Karpas-422 (cell line): ENCODE measurements at places on chromosomes 5 and 9. TPM values are rescaled to one million over a fixed set of nuclear protein-coding genes. Genes with fewer than 3 reads are reported as not detected.

- DNase-seq: no peak
- H3K27ac ChIP-seq: no peak overlapping the region
- no peak overlapping the region for H3K4me3 ChIP-seq
- H3K36me3 ChIP-seq: no peaks in the 10 kb centered on the region
Observed at GRCh38 chr5:10536511-10536910, 27.4 kb upstream of the ANKRD33B start.

DNA sequence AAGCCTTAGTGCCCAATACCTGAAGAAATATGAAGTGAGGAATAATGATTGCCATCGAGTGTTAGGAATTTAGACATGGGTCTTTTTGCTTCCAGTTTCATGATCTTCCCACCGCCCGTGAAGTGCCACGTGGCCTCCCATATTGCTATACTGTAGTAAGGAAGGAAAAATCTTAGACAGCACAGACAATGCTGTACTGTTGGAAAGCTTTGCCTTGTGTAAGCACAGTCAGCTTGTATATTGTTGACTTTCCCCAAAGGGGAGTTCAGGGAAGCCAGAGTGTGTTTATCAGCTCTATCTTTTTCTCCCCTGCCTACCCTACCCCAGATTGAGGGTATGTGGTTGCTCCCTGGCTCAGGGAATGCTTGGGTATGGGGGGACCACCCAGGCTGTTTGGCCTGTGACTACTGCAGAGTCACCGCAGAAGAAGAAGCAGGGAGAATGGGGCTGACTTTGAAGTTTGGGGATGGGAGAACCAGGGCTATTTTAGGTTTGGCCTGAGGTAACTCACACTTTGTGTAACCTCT, 161.8 kb upstream of the MEF2C start:
- H3K27me3 ChIP-seq: no peaks in the 10 kb centered on the region
- no peak overlapping the region for H3K27ac ChIP-seq
- H3K36me3 ChIP-seq: no peaks in the 10 kb centered on the region
- no peak for DNase-seq

DNA sequence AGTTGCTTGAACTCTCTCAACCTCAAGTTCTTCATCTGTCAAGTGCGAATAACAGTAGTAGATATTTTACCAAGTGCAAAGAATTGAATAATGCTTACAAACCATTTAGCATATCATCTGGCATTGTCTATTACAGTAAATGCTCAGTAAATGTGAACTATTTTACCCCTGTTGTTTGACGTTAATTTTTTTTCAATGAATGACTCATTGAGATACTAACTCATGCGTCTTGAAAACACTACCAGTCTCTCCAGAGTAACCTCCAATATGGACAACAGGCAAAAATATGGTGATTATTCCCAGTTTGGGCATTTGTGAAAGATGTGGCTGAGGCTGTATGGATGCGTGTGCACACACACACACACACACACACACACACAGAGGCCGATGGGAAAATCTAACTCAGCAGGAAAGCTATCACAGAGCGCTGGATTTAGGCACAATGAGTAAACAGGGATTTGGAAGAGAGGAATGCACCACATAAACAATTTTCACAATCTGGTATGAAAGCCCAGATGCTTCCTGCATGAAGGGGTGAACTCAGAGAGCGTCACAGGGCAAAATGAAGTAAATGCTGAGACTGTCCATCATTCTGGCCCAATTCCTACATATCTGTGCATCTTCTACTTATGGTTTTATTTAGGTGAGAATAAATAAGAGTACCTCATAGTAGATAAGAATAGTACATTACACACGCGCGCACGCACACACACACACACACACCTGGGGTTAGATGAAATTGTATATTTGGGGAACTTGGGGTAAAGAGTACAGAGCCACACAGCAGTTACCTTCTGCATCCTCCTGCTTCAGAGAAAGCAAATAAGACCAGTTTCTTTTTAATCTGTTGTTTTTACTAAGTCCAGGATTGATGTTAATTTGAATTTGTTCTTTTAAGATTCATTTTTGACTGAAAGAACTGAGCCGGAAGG, 128.7 kb downstream of the PALM2AKAP2 start:
- no peak overlapping the region for H3K4me3 ChIP-seq
- H3K27ac ChIP-seq: no peak overlapping the region
- H3K36me3 ChIP-seq: no peaks in the 10 kb centered on the region

DNA sequence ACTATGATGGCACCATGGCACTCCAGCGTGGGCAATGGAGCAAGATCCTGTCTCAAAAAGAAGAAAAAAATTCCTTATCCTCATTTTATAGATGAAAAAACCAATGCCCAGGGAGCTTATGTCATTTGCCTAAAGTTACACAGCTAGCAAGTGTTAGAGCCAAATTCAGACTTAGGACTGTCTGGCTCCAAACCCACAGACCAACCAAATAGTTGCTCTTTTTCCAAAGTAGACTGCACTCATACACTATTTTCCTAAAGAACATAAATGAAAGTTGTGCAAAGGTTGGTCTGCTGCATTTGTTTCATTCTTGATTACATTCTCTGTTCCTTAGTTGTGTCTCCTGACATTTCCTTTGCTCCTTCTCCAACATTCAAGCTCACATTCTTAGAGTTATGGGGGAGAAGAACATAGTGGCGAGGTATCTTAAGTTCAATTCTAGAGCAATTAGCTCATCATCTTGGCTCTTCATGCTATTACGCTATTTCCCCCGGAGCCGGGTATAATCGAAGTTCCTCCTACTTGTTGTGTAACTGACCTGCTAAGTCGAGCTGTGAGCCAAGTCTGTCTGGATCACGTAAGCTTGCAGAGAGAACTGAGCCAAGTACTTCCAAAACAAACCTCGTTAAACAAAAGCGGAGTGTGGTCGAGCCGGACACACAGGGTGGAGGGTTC, 138.3 kb downstream of the RFK start:
- no peaks in the 10 kb centered on the region for H3K36me3 ChIP-seq
- DNase-seq: no peak
- no peaks in the 10 kb centered on the region for H3K27me3 ChIP-seq
- H3K4me3 ChIP-seq: no peak overlapping the region
- H3K27ac ChIP-seq: no peak overlapping the region
- H3K4me1 ChIP-seq: no peaks in the 10 kb centered on the region

Gene PCDHA11
- not detected in 2 replicates for total RNA-seq

DNA sequence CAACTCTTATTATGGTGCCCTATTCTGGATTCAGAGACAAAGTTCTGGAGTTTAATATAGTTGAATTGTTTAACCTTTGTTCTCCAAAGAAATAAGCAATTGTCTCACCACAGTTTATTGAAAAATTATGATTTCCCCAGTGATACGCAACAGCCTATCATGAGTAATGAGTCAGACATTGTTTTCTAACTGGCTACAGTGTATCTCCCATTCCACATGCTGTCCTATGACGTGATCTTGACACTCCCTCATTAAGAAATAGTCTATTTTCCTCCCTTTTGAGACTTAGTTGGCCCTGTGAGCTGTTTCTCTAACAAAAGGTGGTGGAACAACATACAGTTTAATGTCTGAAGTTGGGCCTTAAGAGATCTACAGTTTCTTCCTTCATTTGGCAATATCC, 1290.6 kb upstream of the CDH6 start:
- DNase-seq: no peak
- H3K27me3 ChIP-seq: no peaks in the 10 kb centered on the region
- no peaks in the 10 kb centered on the region for H3K4me1 ChIP-seq
- H3K27ac ChIP-seq: no peak overlapping the region
- H3K36me3 ChIP-seq: no peaks in the 10 kb centered on the region
- no peak overlapping the region for H3K4me3 ChIP-seq

- peaks cover 4% of the 10 kb centered on the region for H3K4me1 ChIP-seq
- no peaks in the 10 kb centered on the region for H3K27me3 ChIP-seq
- no peak overlapping the region for H3K4me3 ChIP-seq
- H3K27ac ChIP-seq: no peak overlapping the region
- no peak for DNase-seq
Observed at GRCh38 chr5:113382731-113383130, 52.1 kb downstream of the TSSK1B start.

DNA sequence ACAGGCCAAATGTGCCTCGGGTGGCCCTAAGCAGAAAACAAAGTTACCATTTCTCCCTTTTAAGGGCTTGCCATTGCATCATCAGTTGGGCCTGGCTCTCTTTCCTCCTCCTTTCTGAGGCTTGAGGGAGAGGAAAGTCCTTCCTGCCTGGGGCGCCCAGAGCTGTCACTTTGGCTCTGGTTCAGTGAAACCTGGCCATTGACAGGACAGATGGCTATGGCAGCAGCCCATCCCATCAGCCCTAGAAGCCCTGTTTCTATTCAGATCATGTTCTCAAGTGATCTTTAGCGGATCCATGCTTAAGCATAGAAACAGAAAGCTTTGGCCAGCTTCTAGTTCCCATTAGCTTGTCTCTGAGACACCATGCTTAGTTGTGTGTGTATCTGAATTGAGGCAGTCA, 293.4 kb downstream of the YTHDC2 start:
- no peak overlapping the region for H3K4me3 ChIP-seq
- no peaks in the 10 kb centered on the region for H3K27me3 ChIP-seq
- H3K27ac ChIP-seq: no peak overlapping the region
- H3K36me3 ChIP-seq: no peaks in the 10 kb centered on the region

Gene NSA2
- total RNA-seq: 117 and 131 TPM in 2 replicates

GRCh38 chr9:8514760-8515159, 715.2 kb upstream of the DMAC1 start:
- no peaks in the 10 kb centered on the region for H3K27me3 ChIP-seq
- H3K4me1 ChIP-seq: no peaks in the 10 kb centered on the region
- H3K27ac ChIP-seq: no peak overlapping the region
- H3K36me3 ChIP-seq: no peaks in the 10 kb centered on the region

DNA sequence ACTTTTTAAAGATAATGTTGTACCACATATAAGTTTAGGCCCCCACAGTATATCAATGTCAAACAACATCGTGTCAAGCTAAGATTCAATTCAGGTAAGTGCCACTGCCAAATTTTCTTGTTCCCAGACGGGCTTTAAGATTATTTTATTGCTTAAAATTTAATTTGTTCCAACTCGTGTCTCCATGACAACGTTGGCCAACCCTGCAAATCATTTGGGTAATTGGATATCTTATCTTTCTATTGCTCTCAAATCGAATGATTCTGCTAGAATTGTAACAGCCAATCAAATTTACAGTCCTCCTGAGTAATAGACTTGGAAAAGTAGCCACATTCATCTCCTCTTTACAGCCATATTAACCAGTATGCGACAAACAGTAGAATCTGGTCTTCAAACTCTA, 19.5 kb downstream of the TLE1 start:
- no peak overlapping the region for H3K27ac ChIP-seq
- no peaks in the 10 kb centered on the region for H3K27me3 ChIP-seq
- no peaks in the 10 kb centered on the region for H3K36me3 ChIP-seq
- peaks cover 6% of the 10 kb centered on the region for H3K4me1 ChIP-seq
- no peak for DNase-seq
- no peak overlapping the region for H3K4me3 ChIP-seq

Gene LVRN
- 0.11 and 0.22 TPM in 2 replicates for total RNA-seq

DNA sequence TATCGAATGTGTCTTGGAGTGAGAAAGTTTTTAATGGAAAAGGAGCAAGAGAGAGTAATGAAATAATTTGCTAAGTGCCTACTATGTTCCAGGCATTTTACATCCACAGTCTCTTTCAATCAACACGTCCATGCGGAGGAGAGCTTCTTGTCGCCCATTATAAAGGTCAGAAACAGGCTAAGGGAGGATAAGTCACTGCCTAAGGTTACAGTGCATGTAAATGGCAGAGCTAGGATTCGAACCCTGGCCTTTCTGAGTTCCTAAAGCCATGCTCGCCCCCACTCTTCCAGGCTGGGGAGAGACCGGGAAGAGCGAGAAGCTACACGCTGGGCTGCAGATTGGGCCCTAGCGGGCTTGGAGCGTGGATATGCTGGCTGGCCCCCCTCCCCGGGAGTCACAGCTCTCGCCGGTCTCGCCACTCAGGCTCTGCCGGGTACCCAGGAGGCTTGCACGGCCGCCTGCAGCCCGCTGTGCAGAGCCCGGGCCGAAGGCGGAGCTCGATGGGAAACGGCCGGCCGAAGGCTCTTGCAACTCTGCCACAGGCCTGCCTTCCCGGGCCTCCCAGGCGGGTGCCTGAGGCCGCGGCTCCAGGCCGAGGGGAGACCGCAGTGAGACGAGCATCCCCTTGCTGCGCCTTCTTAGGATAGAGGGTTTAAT, 775 bp upstream of the LHX2 start:
- H3K36me3 ChIP-seq: no peaks in the 10 kb centered on the region
- H3K4me3 ChIP-seq: no peak overlapping the region

DNA sequence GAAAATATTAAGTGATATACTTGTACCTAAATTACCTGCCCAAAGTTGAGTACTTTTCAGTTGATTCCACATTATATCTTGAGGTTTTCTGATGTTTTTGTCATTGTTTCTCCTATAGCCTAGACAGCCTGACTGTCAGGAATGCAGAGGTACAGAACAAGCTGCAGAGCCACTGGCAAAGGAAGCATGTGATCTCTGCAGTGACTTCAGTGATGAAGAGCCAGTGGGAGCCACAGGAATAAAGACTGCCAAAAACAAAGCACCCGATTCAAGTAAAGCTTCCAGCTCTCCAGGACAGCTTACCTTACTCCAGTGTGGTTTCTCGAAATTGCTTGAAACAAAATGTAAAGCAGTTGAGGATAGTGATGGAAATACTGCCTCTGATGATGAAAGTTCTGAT, 96.3 kb downstream of the ERCC6L2 start:
- H3K36me3 ChIP-seq: peaks cover 19% of the 10 kb centered on the region; the same call in 1 of the 2 replicates
- DNase-seq: no peak
- no peaks in the 10 kb centered on the region for H3K4me1 ChIP-seq
- H3K4me3 ChIP-seq: no peak overlapping the region
- no peaks in the 10 kb centered on the region for H3K27me3 ChIP-seq

Gene C8G
- total RNA-seq: not detected in 2 replicates

Gene SLCO6A1
- not detected in 2 replicates for total RNA-seq

Gene SV2C
- total RNA-seq: not detected in 2 replicates

DNA sequence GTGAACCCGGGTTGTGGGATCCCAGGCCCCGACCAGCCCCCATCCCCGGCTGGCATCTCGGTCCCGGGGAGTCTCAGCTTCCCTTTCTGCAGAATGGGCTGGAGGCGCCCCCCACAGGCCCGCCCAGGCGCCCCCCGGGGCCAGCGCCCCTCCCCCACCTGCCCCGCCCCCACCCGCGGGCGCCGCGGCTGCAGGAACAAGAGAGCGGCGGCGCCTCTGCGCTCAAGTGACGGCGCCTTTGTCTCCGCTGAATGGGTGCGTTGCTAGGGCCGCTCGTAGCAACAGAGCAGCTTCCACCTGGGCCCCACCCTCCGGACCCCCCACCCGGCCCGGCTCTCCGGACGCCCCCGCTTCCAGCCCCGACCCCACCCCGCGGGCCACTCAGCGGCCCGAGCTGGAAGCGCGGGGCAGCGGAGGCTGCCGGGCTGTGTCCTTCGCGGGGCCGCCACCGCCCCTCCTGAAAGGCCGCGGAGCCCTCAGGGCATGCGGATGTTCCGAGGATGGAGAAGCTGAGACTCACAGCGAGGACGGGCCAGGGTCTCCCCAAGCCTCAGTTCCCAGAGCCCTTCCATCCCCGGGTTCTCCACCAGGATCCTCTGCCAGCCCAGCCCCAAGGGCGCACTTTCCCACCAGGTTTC, 27.5 kb downstream of the ADGRD2 start:
- H3K36me3 ChIP-seq: no peaks in the 10 kb centered on the region
- H3K4me1 ChIP-seq: peaks cover 15% of the 10 kb centered on the region
- no peaks in the 10 kb centered on the region for H3K27me3 ChIP-seq
- DNase-seq: no peak

Gene CYLC2
- not detected in 2 replicates for total RNA-seq

GRCh38 chr5:110751902-110752762, 13.3 kb downstream of the SLC25A46 start:
- DNase-seq: peak; percentile 75
- peak overlapping the region; percentile 19; the same call in 1 of the 2 replicates for H3K4me3 ChIP-seq
- H3K27ac ChIP-seq: peak overlapping the region; percentile 80
- H3K27me3 ChIP-seq: no peaks in the 10 kb centered on the region
- H3K36me3 ChIP-seq: peaks cover 36% of the 10 kb centered on the region; the same call in 1 of the 2 replicates
- H3K4me1 ChIP-seq: peaks cover 29% of the 10 kb centered on the region

- DNase-seq: no peak
- H3K4me3 ChIP-seq: no peak overlapping the region
- no peaks in the 10 kb centered on the region for H3K36me3 ChIP-seq
- peaks cover 15% of the 10 kb centered on the region for H3K4me1 ChIP-seq
Observed at GRCh38 chr5:140340605-140341121, 5.7 kb downstream of the HBEGF start.
